ENCODE measurements at places on chromosomes 16 and 17. TPM values are rescaled to one million over a fixed set of nuclear protein-coding genes. Genes with fewer than 3 reads are reported as not detected.

TEX19 gene
- total RNA-seq, result 0.43 TPM

TOP2A gene
- total RNA-seq, result 231 TPM

FBXW10B gene
- 2.5 TPM for total RNA-seq

TAC4 gene
- not detected for total RNA-seq

Data from A549 treated with RU486 at 1 μM for 4 hours (cell line).